ENCODE measurements at places on chromosomes 1 and 21.

DNA sequence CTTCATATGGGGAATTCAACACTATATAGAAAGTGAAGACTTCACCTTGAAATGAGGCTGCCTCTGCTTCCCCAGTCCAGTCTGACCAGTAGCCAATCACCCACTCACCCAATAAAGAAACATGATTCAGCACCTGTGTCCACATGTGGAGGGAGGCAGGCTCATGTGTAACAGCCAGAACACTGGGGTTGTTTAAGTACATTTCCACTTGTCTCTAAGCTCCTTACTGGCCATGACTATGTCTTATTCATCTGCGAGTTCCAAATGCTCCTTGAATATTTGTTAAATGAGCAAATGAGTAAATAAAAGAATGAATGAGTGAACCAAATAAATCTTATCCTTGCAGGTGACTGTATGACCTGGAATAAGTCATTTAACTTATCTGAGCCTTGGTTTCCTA lies 100.1 kb downstream of the BRINP2 start:
- DNase-seq, result no peak

DNA sequence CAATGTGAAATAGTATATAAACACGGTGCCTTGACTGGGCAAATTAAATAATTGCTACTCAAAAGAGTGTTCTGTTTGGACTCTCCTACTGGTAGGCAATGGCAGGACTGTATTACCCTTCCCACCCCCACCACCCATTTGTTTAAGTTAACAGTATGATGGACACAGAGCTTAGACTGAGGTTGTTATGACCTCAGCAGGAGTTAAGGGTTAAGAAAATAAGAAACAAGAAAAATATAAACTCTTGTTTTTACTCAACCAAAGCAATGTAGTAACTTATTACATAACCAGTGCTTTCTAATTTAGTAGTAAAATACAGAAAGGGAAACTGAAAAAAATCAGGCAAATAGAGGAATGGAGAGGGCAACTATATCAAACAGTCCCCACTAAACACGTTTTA lies 19.9 kb upstream of the SERPINC1 start:
- no peak for DNase-seq

- DNase-seq, result no peak
These were observed 107.5 kb downstream of the GDAP2 start for GRCh38 chr1:117821774-117822482.

GRCh38 chr1:192706936-192707335 lies 71.0 kb downstream of the RGS13 start:
- DNase-seq, result no peak

DNA sequence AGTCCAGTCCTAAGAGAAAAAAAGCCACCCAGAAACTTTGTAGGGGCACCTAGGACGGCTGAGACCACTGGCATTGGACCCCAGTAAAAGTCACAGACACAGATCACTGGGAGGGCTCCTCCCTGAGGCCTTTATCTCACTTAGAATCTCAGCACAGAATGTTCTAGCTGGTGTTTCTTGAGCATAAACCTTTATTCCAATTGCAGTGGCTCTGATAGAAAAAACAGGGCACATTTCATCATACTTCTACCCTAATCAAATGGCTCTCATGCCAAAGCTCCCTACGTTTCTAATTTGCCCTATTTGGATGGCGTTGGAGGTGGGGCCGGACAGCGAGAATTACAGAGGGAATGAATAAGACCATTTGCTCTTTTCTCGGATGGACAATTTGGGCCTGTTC lies 53.8 kb downstream of the NGF start:
- DNase-seq, result no peak

GRCh38 chr1:86942042-86942441 lies 27.6 kb downstream of the HS2ST1 start:
- DNase-seq, result no peak

- DNase-seq, result no peak
These were observed 548.8 kb upstream of the ADAMTS5 start for GRCh38 chr21:27515676-27516075.

DNA sequence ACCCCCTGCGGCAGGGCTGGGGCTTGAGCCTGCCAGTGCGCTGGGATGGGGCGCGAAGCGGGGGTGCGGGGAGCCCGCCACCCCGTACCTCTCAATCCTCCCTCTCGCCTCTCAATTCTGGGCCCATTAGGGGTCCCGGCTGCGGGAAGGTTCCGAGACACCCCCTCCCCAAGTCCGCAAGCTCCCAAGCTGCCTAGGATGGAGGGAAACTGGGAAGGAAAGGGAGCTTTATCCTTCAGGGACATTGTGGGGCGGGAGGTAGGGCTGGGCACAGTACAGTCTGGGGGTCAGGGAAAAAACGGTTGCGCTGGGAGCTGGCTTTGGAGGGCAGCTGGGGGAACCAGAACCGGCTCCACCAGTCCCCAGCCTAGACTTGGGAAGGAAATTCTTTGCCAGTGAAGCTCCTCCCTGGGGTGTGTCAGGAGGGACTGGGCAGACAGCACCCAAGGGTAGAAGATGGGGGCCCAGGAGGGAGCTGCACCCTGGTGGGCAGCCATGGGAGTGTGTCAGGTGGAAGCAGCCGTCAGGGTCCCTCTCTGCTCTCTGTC lies 904 bp downstream of the GJB3 start:
- peak; percentile 27 for DNase-seq

GRCh38 chr1:57590978-57591377 lies 167.1 kb upstream of the DAB1 start:
- DNase-seq, result no peak

- no peak for DNase-seq
These were observed 44.8 kb downstream of the URB1 start for GRCh38 chr21:32347977-32348376.

DNA sequence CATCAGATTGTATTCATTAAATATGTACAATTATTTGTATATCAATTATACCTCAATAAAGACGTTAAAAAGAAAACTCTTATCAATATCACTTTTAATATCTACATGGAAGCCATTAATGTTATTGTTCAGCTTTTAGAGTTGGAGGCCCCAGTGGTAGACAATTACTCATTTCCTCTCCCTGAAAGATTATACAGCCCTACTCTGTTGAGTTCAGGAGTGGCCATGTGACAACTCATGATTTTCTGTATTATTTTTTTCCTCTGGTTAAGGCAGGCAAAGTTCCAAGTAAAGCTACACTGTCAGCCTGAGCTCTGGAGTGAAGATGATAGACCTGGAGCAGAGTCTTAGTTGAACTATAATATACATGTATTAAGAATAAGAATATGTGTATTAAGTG lies 247.9 kb upstream of the B3GALT2 start:
- no peak for DNase-seq

- no peak for DNase-seq
These were observed 14.6 kb downstream of the OTUD7B start for GRCh38 chr1:149995927-149996326.

GRCh38 chr1:68107771-68108170 lies 57.3 kb upstream of the DIRAS3 start:
- DNase-seq, result no peak

- DNase-seq, result peak; percentile 55
These were observed at the start of gene NPR1 for GRCh38 chr1:153678519-153679336. TSS of gene NPR1 (plus strand) at chr1:153678688. CDS start at chr1:153679109, 421 bp downstream.
